ENCODE measurements at places on chromosomes 2 and 18.
A peak's percentile ranks its signal among the peaks of the same experiment; 100 is the strongest.

DNA sequence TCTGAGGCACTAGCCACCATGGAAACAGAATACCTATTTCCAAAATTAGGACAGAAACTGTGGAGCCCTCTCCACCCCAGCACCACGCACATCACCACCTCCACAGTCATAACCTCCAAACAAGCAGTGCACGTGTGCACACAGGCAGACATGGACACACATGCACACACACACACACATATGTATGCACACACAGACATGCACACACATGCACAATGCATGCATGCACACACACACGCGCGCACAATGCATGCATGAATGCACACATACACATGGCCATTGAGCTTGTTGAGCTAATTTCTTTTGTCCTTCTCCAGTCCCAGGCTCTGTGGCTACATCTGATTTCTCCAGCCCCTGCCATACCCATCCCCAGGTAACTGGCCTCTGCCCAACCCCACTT lies 161.6 kb upstream of the EPB41L3 start:
- DNase-seq = no peak

DNA sequence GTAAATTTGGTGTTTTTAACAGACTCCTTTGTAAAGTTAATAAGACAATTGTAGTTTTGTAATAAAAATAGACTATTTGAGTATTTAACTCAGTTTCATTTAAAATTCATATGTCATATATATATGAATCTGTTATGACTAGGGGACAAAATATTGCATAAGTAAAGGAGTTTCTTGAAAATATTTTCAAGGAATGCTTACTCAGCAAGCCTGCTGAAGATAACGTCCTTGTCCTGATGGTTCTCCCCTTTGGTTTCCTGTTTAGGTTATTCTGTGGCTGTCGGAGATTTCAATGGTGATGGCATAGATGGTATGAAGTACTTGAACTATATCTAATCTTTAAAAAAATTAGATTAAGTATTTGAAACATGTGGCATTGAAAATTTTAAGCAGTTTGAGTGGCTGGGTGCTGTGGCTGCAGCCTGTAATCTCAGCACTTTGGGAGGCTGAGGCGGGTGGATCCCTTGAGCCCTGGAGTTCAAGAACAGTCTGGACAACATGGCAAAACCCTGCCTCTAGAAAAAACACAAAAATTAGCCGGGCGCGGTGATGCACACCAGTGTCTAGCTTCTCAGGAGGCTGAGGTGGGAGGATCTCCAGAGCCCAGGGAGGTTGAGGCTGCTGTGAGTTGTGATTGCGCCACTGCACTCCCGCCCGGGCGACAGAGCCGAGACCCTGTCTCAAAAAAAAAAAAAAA lies 47.1 kb downstream of the ITGAV start:
- DNase-seq = no peak

GRCh38 chr18:46155641-46156051 lies 51.5 kb downstream of the HAUS1 start:
- DNase-seq = peak; percentile 52

DNA sequence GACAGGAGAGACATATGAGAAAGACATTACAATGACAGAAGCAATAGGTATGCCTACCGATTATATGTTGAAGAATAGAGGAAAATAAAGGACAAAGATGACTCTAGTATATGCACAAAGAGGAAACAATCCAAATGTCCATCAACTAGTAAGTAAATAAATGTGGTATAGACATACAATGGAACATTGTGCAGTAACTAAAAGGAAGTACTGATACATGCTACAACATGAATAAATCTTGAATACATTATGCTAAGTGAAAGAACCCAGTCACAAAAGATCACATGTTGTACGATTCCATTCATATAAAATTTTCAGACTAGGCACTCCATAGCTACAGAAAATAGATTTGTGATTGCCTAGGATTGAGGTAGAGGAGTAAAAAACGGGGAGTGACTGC lies 28.5 kb upstream of the PGAP1 start:
- DNase-seq = no peak

DNA sequence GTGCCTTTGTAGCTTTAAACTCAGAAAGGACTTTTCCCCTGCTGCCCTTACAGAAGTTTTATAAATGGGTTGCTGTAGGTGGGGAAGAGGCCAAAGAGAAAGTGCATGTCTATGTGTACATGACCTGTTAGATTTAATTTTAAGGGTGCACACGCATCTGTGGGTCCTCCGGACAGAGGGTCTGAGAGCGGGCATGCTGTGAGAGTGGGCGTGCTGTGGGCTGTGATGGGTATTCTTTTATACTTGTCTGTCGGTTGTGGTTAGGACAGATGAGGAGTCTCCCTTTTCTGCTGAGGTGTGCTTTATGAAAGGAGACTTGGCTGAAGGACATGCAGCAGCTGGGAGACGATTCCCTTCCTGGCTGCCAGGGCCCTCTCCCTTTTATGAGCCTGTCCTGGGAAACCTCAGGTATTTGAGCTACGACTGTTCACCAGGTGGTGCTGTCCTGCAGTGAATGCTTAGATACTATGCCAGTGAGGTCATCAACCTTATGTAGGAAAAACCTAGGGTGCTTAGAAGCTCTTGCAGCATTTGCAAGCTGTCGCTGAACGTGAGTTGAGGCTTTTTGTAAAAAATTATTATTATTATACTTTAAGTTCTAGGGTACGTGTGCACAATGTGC lies 67.5 kb downstream of the TANC1 start:
- DNase-seq = no peak

DNA sequence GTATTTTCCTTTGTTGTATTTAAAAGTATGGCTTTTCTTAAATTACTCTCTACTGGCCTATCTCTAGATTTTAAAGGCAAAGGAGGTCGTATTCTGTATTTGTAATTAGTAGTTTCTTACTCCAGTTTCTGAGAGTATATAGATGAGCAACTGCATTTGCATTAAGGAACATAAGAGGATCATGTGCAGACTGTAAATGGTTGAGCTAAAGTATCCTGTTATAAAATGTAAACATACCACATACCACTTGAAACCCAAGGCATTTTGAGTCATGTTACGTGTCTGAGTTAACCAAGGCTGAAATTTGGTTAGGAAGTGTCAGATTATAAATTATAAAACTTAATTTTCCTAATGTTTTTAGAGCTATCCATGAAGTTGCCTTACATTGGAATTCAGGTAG lies 76.3 kb downstream of the GPD2 start:
- no peak for DNase-seq

DNA sequence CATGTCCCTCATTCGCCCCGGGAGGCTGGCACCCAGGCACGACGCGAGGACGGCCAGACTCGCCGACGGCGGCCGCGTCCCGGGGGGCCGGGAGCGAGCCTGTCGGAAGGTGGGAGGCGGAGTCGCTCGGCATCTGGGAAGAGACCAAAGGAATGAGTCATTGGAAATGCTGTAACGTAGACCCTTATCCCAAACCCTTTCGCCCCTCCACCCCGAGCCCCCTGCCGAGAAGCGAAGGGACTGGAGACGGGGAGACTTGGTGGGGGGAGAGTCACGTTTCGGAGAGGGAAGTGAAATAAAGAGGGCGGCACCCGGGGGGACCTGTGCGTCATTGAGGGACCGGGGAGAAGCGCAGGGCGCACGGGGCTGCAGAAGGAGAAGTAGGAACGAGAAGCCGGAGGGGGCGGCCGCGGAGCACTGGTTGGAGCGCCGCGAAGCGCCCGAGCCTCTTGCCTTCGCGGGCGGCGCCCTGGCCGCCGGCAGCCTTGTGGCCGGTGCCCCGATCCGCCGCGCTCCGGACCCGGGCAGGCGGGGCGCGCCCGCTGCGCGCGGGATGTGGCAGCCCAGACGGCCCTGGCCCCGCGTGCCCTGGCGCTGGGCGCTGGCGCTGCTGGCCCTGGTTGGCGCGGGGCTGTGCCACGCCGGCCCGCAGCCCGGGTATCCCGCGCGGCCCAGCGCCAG lies at the start of gene EMILIN2:
Gene EMILIN2 (plus strand): TSS at position 371 of the 681 bp plus-strand sequence. CDS start 183 bp downstream, at position 554.
- DNase-seq = peak; percentile 43

DNA sequence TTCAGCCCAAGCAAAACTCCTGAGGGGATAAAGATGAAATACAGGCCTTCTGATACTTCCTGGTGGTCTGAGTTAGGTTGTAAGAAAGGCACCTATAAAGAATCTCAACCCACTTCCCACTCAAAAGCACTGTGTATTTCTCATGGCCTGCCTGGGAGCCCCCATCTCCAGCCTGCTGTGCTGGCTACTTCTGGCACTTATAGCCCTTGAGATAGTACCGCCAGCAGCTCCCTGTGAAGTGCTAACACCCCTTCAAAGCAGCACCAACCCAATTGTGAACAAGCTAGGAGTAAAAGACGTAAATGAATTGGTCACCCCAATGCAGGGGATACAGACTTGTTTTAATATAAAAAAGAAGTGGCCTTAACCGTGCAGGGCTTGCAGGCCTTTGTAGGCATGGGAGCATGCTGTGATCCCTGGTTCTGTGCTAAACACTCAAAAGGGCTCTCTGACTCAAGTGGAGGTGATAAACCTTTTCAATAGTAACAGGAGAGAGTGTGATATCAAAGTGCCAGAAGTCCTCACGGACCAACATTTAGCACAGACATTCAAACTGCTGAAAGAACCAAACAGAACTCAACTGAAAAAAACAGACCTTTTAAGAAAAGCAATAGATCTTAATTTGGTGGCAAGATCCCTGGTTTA lies 80.8 kb downstream of the RTN4 start:
- no peak for DNase-seq

DNA sequence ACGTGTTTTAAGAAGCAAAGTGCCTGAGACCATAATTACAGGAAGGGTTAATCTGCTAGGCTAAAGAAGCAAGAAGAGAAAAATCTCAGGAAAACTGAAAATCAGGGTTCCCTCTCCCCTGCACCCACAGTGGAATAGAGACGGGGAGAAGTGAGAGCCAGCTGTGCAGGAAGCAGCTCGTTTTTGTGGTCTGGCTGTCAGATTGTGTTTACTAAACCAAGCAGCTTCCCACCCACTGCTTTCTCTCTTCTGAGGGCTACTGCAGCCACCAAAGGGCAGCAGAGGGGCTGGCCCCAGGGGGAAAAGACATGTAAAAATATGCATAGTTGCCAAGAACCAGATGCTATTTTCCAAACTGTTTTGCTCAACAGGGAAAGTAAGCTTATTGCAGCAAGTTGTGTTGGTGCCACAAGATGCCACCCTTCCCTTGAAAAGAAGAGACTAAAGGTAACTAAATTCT lies 72.6 kb upstream of the THUMPD2 start:
- DNase-seq = no peak

GRCh38 chr2:216504376-216504762 lies 5.7 kb downstream of the RPL37A start:
- DNase-seq = no peak

DNA sequence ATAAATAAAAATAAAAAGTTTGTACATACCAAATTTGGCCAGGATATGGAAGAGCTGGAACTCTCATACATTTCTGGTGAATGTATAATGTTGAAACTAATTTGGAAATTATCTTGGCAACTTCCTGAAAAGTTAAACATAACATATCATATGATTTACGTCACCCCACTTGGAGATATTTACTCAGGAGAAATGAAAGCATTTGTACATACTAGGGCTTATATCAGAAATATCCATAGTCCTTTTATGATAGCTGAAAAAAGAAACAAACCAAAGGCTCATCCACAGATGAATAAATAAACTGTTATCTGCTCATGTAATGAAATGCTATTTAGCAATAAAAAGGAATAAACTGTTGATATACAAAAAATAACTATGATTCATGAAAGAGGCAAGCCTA lies 318.2 kb upstream of the NRXN1 start:
- no peak for DNase-seq

DNA sequence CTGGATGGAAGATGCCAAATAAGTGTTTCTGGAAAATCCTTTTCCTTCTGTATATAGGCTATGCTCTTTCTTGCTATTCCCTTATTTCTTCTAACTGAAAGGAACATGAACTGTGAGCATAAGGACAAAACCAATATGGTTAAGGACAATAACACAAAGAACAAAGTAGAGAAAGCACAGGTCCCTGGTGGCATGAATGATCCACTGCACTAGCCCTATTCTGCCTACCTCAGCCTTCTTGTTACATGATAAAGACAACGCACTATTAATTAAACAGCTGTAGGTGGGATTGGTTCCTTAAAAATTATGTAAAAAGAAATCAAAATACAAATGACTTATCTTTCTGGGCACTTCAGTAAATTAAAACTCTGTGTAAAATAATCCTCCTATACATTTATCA lies 1.9 kb upstream of the WDR75 start:
- DNase-seq = no peak

DNA sequence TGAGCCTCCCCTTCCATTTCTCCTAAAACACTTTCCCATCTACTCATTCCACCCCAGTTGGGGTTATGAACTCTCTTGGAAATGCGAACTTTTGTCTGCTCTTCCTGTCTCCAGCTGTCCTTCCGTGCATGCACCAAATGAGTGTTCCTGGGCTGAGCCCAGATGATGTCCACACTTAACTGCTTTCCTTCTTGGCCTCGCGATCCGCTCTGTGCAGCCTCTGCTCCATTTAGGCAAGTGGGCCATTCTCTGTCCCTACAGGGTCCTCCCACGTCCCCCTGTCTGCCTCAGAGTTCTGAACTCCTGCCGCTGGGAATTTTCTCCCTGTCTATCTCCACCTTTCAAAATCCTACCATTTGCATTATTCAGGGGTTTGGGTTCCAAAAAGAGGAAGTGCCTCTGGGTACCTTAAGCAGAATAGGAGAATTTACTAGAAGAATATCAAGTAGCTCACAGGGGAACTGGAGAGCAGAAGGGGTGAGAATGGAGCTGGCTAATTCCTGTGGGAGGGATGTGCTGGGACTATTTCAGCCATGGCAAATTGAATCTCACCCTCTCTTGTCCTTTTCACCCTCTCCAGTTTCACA lies 4.7 kb upstream of the NCK2 start:
- no peak for DNase-seq

- DNase-seq = peak; percentile 60
Observed at GRCh38 chr2:37672104-37672869, 845 bp upstream of the CDC42EP3 start.

GRCh38 chr2:131521961-131522781 lies 5.5 kb upstream of the CCDC74A start:
- DNase-seq = no peak

GRCh38 chr18:55353806-55354205 lies 234.2 kb downstream of the TCF4 start:
- no peak for DNase-seq

GRCh38 chr2:238527565-238527964 lies 100.8 kb downstream of the ASB1 start:
- no peak for DNase-seq

GRCh38 chr2:46650556-46651001 lies 171.2 kb downstream of the TMEM247 start:
- peak; percentile 59 for DNase-seq

- DNase-seq = no peak
Observed at GRCh38 chr2:216498070-216498378, 620 bp upstream of the RPL37A start.

DNA sequence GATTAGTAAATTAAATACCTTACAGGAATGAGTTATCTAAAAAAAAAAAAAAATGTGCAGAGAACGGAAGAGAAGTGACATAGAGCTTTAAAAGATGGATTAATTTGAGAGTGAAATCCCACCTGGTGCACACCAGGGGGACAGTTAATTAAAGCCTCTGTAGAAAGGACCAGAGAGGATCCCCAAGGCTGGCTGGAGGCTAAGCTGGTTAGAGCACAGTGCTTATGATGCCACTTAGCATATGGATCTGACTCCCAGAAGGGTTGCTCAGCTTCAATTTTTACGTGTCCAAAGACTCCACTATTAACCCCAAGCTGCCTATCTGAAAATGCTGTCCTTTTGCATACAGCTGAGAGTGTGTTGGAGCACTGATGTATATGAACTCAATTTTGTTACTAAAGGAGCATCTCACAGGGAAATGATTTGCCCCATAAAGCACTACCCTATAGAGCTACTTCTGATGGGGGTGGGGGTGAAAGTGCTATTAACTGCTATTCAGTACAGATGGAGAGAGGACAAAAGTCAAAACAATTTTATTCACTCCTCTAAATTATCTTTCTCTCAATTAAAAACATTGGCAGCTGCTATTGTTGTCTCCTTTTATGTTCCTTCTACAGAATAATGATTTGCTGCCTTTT lies 15.2 kb upstream of the SLC8A1 start:
- no peak for DNase-seq

Measured in activated CD4-positive, alpha-beta T cell treated with anti-CD3 and anti-CD28 coated beads, Interleukin-2, amount 50 U/mL, for 4 hours (primary cell).